ENCODE measurements at places on chromosomes 2 and 18. TPM values are rescaled to one million over a fixed set of nuclear protein-coding genes. Genes with fewer than 3 reads are reported as not detected.

- peak; percentile 90 for DNase-seq
Measured at GRCh38 chr2:69643602-69644505, at the start of gene AAK1. AAK1 (minus strand) TSS chr2:69643739; CDS start chr2:69643040, 699 bp downstream.

DNA sequence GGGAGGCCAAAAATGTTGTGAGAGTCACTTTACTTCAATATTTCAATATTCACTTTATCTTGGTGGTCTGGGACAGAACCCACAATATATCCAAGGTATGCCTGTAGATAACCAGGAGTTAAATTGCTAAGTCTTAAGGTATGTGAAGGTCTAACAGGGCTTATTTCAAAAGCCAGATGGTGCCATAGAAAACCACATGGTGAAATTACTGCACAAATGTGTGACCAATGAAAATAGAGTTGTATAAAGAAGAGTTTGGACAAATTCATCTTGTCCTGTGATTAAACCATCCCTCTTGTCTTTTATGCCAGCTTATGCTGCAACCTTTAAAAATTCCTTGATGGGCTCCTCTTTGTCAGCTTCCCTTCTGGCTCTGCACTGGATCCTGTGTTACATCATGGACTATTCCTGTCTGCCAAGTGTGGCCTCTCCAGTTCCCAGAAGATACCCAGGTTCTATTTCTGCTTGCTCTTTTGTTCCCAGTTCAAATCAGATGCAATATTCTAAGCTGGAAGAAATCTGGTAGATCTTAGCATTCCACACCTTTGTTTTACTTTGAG is 46.8 kb downstream of the ANTXR1 start:
- peak; percentile 77 for DNase-seq

The POTEI gene
- not detected for total RNA-seq

- DNase-seq = no peak
Measured at GRCh38 chr2:141311430-141311829, 819.4 kb downstream of the LRP1B start.

Data from myocyte (in vitro differentiated cells).